ENCODE measurements at places on chromosomes 5 and 9. TPM values are rescaled to one million over a fixed set of nuclear protein-coding genes. Genes with fewer than 3 reads are reported as not detected.

Gene PIP5KL1
- 2.8 TPM for total RNA-seq

- DNase-seq, result no peak
Measured at GRCh38 chr9:130220352-130220751, 45.2 kb upstream of the HMCN2 start.

DNA sequence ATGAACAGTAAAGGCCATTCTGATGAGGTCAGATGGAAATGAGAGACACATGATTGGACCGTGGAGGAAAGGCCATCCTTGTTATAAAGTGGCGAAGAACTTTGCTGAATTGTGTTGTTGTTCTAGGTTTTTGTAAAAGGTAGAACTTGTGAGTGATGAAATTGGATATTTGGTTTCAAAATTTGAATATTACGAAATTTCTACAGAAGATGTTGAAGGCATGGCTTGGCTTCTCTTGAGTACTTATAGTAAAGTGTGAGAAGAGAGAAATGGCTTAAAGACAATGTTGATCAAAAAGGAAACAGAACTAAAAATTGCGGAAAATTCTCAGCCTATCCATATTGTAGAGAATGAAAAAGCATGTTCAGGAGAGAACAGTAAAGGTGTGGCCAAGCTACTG lies 166.6 kb upstream of the S1PR3 start:
- DNase-seq, result no peak

Gene NOP16
- total RNA-seq, result 11.2 TPM

DNA sequence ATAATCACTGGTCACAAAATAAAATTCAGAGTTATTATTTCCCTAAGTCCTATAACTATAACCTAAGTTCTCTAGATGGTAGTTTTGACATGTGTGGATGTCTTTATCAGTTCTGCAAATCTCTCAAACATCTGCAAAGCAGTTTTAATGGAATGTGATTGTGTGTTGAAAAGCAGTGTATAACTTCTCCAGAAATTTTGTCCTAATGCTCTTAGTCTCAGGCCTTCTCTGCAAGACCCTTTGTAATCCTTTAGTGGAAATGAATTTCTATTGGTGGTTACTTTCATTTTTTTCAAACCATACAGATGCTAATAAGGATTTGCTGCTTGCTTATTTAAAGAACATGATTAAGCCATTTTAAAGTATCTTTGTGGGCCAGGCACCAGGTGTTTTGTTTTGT lies 75.5 kb upstream of the LHFPL2 start:
- no peak for DNase-seq

DNA sequence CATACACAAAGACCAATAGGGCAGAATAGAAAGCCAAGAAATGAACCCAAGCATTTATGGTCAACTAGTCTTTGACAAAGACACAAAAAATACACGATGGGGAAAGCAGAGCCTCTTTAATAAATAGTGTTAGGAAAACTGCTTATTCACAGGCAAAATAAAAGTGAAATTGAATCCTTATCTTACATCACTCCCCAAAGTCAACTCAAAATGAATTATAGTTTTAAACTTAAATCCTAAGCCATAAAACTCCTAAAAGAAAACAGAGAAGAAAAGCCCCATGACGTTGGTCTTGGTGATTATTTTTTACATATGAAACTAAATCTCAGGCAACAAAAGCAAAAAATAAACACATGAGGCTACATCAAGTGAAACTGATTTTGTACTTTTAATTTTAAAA lies 46.8 kb downstream of the CHSY3 start:
- DNase-seq, result no peak

DNA sequence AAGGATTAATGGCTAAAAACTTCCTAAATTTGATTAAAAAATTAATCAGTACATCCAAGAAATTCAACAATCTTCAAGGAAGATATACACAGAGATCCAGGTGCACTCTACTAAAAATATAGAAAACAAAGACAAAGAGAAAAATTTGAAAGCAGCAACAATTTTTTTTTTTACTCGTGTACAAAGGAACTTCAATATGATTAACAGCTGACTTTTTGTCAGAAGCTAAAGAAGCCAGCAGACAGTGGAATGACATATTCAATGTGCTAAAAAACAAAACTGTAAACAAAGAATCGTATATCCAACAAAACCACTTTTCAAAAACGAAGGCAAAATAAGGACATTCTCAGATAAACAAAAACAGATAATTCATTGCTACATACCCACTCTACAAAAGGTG lies 234.6 kb downstream of the FSTL4 start:
- no peak for DNase-seq

DNA sequence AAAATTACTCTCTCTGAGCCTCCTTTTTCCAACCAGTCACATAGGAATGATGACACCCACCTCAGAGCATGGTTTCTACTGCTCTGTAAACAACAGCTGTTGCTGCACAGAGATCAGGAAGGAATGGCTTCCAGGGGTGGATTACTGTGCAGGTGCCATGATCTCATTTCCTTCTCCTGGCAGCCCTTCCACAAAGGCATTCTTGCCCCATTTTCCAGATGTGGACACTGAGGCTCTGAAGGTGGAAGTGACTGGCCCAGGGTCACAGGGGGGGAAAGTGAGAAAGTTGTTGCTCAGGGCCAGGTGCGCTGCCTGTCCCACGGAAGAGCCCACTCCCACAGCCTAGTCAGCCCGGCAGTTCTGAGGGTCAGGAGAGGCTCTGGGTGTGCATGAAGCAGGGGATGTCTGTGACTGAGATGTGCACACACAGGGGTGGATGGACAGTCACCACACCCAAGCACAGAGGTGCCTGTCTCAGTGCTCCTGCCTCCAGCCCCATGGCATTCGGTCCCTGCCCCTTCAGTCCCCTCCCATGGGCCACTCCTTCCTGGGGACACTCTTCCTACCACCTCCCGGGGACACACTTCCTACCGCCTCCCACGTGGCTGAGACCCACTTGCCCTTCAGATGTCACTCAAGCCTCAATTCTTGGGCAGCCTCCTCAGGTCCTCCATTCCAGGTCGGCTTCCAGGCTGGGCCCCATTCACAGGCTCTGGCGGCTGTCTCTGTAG lies 17.0 kb downstream of the FGFR4 start:
- no peak for DNase-seq

- DNase-seq, result no peak
Measured at GRCh38 chr9:115057559-115057958, 60.4 kb downstream of the TNC start.

Gene LCN6
- 1.4 TPM for total RNA-seq

Gene PCDHAC2
- 20.4 TPM for total RNA-seq

Gene SHOC1
- total RNA-seq, result not detected

Data from dorsolateral prefrontal cortex (tissue), 122 donors.